Stimulated activated CD8-positive, alpha-beta memory T cell treated with anti-CD3 and anti-CD28 coated beads, Interleukin-15, amount 100 ng/mL, for 4 hours (primary cell): ENCODE measurements at places on chromosomes 7 and 10.

DNA sequence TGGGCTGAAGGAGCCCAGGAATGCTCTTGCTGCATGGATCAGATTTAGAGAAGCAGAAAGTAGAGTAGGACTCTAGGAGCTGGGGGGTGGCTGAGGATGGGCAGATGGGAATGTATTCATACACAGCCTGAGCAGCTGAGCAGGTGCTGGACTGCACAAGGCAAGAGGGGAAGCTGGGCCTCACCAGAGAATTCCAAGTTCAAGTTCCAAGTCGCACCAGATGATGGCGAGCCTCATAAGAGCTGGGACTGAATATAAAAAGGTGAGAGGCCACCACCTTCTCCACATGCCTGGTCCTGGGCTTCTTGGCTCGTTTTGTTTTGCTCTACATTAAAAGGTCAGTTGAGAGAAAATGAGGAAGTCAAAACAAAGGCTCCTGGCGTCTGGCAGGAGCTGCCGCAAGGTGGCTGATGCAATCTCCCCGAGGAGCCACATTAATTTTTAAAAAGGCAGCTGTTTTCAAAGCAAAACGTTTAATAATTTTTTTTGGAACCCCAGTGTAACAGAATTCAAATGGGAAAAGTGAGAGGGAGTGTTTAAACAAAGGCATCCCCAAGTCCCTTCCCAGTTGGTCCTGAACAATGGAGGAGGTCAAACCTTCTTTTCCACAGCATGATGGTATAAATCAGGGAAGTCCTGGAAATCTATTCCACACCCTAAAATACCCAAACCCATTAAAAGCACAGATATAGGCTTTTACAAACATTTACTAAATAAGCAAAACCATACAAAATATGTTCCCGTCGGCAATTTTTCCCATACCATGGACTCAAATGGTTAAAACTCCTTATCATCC lies 9.5 kb downstream of the CYREN start:
- DNase-seq: no peak

- DNase-seq: no peak
These were observed 193.9 kb downstream of the SDK1 start for GRCh38 chr7:3494947-3495346.

DNA sequence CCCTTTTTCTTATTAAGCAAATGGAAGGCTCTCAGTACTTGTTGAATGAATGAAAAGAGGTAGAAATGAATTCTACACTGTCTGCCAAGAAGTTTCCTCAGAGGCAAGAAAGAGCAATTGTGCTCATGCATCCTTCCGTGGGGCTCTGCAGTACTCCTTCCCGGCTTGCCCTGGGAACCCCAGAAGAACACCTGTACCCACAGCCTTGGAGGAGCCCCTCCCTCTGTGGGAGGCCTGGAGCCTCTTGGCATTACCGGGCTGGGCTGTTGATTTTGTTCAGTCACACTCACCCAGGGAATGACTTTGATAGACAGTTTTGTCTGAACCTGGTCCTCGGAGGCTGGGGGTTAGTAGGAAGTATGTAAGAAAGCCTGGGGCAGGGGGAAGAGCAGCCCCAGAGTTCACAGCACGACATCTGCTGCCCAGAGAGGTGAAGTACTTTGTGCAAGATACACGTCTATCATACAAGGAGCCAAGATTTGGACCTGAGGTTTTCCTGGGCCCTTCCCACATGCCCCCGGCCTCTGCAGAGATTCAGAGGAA lies 134.8 kb upstream of the GDF10 start:
- DNase-seq: no peak

DNA sequence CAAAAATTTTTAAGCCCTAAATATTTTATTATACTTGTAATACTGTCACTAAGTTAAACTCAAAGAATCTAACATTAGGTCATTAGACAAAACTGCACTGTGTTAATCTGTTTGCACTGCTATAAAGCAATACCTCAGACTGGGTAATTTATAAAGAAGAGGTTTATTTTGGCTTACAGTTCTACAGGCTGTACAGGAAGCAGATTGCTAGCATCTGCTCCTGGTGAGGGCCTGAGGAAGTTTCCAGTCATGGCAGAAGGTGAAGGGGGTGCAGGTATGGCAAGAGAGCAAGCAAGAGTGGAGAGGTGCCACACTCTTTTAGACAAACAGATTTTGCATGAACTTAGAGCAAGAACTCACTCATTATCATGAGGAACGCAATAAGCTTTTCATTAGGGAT lies 125.7 kb downstream of the IMMP2L start:
- DNase-seq: no peak

GRCh38 chr10:16886031-16886430 lies 68.8 kb upstream of the RSU1 start:
- DNase-seq: no peak

- DNase-seq: no peak
These were observed 26.5 kb upstream of the NRG3 start for GRCh38 chr10:81848514-81848913.

DNA sequence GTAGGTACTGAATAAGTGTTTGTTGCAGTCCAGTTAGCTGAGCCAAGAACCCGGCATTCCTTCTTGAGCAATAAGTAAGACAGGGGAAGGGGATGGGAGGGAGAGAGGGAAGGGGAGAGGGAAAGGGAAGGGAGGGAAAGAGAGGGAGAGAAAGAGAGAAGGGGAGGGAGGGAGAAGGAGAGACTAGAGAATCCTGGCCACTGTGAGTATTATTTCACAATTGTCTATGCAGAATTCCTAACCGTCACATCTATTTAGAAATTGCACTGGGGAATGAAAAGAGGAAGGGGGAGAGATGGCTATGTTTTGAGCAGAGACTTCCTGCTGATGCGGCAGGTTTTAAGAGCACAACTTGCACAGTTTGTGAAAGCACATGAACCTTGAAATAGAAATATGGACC lies 251.4 kb upstream of the ZMIZ1 start:
- no peak for DNase-seq

- DNase-seq: no peak
These were observed 344.2 kb upstream of the MKI67 start for GRCh38 chr10:128470321-128470965.

GRCh38 chr10:29798921-29799690 lies 164.3 kb upstream of the SVIL start:
- no peak for DNase-seq

DNA sequence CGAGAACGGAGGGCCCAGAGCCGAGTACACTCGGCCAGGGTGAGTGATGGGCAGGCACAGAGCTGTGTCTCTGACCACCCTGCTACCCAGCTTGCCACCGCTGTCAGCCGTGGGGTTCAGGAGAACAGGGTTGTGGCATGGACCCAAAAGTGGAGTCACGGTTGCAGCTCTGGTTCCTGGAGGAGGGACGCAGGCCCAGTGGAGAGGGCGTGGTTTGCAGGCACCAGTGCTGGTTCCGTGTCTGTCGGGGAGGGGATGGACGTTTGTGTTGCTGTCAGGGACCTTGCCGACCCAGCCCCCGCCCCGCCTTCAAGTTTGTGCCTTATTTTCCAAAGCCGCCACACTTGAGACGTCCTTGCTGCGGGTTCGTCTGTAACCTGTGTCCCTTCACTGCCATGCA lies 45.1 kb upstream of the AP5Z1 start:
- DNase-seq: no peak

GRCh38 chr7:41085244-41085643 lies 617.6 kb downstream of the INHBA start:
- no peak for DNase-seq

- DNase-seq: no peak
These were observed 188.7 kb downstream of the ZNF716 start for GRCh38 chr7:57638666-57639065.

DNA sequence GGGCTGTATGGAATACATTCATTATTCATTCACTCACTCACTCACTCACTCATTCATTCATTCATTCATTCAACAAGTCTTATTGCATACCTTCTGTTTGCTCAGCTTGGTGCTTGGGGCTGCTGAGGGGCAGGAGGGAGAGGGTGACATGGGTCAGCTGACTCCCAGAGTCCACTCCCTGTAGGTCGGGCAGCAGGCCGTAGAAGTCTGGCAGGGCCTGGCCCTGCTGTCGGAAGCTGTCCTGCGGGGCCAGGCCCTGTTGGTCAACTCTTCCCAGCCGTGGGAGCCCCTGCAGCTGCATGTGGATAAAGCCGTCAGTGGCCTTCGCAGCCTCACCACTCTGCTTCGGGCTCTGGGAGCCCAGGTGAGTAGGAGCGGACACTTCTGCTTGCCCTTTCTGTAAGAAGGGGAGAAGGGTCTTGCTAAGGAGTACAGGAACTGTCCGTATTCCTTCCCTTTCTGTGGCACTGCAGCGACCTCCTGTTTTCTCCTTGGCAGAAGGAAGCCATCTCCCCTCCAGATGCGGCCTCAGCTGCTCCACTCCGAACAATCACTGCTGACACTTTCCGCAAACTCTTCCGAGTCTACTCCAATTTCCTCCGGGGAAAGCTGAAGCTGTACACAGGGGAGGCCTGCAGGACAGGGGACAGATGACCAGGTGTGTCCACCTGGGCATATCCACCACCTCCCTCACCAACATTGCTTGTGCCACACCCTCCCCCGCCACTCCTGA lies 2.4 kb downstream of the EPO start:
- no peak for DNase-seq

GRCh38 chr10:102001435-102002068 lies 54.4 kb downstream of the ARMH3 start:
- DNase-seq: no peak

DNA sequence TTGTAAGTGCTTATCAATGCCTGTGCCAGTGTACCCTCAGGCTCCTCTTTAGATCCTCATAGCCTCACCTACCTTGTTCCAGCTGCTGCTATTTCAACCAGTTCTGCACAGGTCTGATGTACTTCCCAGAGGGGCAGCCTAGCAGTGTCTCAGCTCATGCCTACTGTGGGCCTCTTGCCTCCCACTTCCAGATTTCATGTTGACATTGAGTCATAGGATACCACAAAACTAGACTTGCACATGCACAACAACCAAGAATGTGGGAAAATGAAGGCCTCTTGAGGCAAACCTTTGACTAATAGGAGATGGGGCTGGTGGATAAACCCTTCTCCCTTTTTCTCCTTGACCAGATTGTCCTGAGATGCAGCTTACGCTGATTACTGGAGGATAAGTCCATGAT lies 31.0 kb downstream of the PON3 start:
- DNase-seq: no peak

DNA sequence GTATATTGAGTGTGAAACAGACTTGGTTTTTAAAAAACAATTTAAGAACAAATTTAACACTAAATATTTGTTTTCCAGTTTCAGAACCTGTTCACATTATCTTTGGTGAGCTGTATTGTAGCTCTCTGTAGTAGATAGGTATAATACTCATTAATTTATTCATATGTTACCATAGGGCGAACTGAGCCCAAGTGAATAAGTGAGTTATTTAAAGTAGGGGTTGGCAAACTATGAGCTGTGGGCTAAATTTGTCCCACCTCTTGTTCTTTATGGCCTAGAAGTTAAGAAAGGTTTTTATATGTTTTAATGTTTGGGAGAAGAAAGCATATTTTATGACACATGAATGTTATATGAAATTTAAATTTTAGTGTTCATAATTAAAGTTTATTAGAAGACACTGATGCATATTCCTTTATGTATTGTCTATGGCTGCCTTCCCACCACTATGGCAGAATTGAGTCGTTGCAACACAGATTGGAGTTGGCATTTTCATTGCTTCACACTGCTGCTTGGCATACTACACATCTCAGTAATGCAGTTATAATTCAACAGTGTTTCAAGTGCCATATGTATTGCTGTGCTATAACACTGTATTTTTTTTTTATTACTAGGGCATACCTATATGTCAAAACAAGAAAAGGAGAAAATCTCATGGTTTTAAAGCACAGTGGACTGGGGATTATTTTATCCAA lies 146.5 kb downstream of the ADK start:
- no peak for DNase-seq
